ENCODE measurements at places on chromosomes 5 and 9. TPM values are rescaled to one million over a fixed set of nuclear protein-coding genes. Genes with fewer than 3 reads are reported as not detected.

PCA3 gene
- not detected for total RNA-seq

IFT74 gene
- total RNA-seq, result 15.5 TPM

NUTM2F gene
- not detected for total RNA-seq

ALDH7A1 gene
- 28.7 TPM for total RNA-seq

GPR150 gene
- 0.43 TPM for total RNA-seq

SPATA31D4 gene
- not detected for total RNA-seq

HBEGF gene
- total RNA-seq, result 9.5 TPM

MAN1B1 gene
- 65.7 TPM for total RNA-seq

PANK3 gene
- 55.1 TPM for total RNA-seq

Measured in fibroblast of villous mesenchyme (primary cell).